Stimulated activated CD4-positive, alpha-beta T cell treated with anti-CD3 and anti-CD28 coated beads, TNF-alpha, amount 100 ng/mL, for 1 hour (primary cell): ENCODE measurements at places on chromosomes 2 and 18.

DNA sequence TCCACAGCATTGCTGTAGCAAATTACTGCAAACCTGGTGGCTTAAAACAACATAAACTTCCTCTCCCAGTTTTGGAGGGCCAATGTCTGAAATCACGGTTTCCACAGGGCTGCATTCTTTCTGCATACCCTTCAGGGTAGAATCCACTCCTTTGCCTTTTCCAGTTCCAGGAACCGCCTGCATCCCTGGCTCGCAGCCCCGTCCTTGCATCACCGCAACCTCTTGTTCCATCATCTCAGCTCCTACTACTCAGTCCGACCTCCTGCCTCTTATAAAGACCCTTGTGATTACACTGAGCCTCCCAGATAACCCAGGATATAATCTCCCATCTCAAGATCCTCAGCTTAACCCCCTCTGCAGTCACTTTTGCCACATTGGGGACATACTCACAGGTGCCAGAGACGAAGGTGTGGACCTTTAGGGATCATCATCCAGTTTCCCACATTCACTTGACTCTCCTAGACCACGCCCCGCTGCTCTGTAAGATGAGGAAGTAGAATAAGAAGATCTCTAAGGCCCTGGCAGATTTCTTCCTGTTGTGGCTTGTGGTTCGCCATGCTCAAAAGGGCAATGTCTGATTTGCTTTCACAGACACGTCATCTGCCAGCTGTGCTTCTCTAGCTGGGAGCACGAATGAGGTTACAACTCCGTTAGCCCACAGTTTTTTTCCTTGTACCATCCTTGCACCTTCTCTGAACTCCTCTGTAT is 103.6 kb upstream of the AGAP1 start:
- DNase-seq: no peak

- no peak for DNase-seq
These were observed 248.7 kb downstream of the TFCP2L1 start for GRCh38 chr2:121036226-121036692.

- DNase-seq: no peak
These were observed 777 bp downstream of the GALNT3 start for GRCh38 chr2:165793161-165793778.

DNA sequence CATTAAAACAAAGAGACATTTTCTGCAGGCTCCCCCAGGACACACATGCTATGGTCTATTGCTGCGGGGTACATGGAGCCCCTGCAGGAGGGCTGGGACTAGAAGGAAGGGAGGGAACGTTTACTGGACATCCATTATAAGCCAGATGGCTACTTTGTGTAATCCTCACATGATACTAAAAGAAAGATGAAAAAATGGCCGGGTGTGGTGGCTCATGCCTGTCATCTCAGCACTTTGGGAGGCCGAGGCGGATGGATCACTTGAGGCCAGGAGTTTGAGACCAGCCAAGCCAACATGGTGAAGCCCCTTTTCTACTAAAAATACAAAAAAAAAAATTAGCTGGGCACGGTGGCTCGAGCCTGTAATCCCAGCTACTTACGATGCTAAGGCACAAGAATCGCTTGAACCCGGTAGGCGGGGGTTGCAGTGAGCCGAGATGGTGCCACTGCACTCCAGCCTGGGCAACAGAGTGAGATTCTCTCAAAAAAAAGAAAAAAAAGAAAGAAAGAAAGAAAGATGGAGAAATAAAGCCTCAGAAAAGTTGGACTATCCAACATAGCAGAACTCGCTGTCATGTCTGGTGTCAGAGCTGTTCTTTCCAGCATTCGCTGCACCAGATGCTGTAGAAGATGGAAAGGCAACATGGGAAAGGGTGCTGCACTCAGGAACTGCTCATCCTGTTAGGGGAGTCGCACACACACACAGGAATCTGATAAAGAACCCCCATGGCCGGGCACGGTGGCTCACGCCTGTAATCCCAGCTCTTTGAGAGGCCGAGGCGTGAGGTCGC is 7.8 kb upstream of the MYCN start:
- DNase-seq: no peak

- no peak for DNase-seq
These were observed 1.4 kb downstream of the FRZB start for GRCh38 chr2:182864949-182865570.

DNA sequence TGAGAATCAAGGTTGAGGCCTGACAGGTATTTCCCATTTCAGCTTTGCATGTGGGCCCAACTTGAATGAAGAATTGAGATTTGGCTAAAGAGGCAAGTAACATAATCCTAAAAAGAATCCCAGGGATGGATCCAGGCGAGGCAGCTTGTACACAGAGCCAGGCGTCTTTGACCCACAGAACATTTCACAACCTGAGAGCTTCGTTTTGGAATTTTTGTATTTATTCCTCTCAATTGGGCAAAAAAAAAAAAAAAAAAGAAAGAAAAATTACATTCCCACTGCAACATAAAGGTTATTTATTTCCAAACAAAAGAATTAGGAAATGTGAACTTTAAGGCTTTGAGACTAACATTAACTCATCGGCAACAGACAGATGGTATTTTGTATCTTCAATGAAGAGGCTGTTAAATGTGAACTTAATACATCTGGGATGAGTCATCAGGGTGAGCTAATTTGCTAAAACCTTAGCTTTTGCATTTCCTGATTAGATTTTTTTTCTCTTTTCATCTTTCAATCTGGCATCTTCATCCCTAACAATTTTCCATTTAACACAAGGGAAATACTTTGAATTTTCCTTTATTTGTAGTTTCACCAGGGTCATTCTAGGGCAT is 478.5 kb upstream of the TNP1 start:
- no peak for DNase-seq

DNA sequence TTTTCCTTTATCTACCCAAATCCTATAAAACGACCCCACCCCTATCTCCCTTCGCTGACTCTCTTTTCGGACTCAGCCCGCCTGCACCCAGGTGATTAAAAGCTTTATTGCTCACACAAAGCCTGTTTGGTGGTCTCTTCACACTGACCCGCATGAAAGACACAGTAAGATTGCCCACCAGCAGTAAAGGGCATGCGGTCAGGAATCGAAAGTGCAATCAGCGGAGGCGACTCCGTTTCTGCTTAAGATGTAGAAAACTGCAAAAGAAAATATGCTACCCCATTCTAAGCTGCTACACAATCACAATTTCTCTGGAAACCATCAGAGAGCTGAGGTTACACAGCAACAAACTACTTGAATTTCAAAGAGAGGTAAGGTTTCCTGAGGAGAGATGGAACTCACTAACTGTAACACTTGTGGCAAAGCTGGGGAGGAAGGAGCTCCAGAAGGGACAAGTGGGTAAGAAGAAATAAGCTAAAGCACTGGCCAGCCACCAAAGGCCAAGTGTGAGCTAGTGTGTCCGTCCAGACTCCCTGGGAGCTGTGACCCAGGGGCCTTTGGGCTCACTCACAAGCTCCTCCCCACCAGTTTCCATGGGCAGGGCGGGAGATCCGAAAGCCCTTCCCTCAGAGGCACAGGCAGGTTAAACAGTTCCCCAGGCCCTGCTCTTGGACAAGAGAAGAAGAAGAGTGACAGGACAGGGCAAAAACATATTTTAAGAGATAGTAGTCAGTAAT is 72.8 kb upstream of the TGFA start:
- no peak for DNase-seq

GRCh38 chr2:8653485-8653884 is 28.4 kb upstream of the ID2 start:
- DNase-seq: no peak

- DNase-seq: no peak
These were observed 465.0 kb upstream of the SOX11 start for GRCh38 chr2:5227062-5227699.

GRCh38 chr18:58900015-58900649 is 35.5 kb downstream of the ZNF532 start:
- no peak for DNase-seq

- DNase-seq: no peak
These were observed 88.2 kb downstream of the CRACDL start for GRCh38 chr2:98847853-98848252.

GRCh38 chr2:236196366-236196765 is 28.2 kb upstream of the GBX2 start:
- no peak for DNase-seq

- DNase-seq: no peak
These were observed 21.4 kb downstream of the CELF4 start for GRCh38 chr18:37544217-37544616.

GRCh38 chr2:167489325-167489724 is 601.0 kb downstream of the XIRP2 start:
- DNase-seq: no peak

GRCh38 chr2:62472312-62472711 is 33.7 kb downstream of the TMEM17 start:
- DNase-seq: no peak

GRCh38 chr2:101698844-101699754 is 1.6 kb downstream of the MAP4K4 start:
- no peak for DNase-seq

- no peak for DNase-seq
These were observed 166.2 kb downstream of the ATAD2B start for GRCh38 chr2:23760736-23761135.

DNA sequence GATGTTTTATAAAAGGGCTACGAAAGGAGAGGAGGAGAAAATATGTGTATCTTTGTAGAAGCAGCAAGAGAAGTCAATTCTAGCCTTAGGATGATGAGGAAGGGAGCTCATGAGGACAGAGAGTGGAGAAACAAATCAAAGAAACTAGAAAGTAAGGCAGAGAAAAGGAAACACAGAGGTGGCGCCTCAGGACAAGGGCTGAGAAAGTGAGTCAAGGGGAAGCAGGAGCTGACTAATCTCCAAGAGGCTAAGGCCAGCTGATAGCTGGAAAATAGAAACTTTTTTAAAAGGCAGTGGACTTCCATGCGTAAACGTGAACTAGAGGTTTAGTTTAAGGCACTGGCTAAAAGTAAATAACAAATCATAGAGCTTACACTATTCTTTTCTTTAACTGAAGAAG is 173.3 kb downstream of the ANKRD44 start:
- DNase-seq: no peak

DNA sequence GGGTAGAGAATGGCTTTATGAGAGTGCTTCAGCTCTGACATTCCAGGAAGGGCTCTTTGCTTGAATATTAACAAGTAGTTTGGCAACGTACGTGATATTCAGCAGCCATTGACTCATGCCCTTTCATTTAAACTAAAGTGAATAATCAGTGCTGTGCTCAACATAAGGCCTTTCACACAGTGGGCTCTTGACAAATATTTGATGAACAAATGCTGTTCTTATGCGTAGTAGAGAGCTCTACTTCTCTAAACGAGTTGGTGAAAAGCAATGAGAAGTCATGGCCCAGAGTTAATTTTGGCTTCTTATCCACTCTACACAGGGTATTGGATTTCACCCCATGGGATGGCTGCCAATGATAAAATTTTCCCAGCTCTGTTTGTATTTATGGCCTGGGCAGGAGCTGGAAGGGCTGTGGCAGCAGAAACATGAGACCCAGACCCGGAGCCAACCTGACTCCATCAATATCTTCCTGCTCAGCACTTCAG is 338.9 kb downstream of the CCDC85A start:
- no peak for DNase-seq

GRCh38 chr2:168895771-168896170 is 5.3 kb upstream of the G6PC2 start:
- no peak for DNase-seq

- DNase-seq: no peak
These were observed 886.0 kb upstream of the CDH2 start for GRCh38 chr18:29062921-29063320.

DNA sequence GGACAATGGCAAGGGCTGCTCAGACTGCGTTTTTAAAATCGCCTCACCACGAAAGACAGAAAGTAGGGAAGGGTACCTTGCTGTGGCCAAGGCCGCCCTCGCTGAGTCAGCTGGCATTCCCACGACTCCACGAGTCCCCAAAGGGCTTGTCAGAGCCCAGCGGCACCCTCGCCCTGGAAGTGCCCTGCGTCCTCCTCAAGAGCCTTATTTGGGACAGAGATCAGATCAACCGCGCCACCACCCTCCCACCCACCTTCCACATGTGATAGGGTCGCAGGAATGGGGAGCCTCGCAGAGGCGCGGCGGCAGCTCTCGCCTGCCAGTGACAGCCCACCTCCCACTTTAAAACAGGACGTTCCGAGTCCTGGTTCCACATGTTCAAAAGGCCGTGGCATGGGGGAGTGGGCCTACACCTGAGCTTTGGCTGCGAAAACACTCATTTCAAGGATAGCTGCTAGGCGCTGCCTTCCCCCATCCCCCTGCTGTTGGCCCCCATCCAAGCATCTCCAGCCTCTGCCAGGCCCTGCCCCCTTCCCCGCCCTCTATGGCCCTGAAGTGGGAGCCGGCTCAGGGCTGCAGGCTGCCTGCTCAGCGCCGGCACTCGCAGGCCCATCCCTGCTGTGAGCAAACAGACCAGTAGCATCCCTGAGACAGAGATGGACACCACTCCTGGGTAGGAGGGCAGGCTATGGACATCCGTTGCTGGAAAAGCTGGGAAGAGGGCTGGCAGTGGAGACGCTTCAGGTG is 38.1 kb upstream of the ARHGEF4 start:
- no peak for DNase-seq

- no peak for DNase-seq
These were observed 146.6 kb downstream of the MAP4K4 start for GRCh38 chr2:101844055-101844635.

- DNase-seq: no peak
These were observed 179.7 kb downstream of the TWIST2 start for GRCh38 chr2:239027391-239028252.

DNA sequence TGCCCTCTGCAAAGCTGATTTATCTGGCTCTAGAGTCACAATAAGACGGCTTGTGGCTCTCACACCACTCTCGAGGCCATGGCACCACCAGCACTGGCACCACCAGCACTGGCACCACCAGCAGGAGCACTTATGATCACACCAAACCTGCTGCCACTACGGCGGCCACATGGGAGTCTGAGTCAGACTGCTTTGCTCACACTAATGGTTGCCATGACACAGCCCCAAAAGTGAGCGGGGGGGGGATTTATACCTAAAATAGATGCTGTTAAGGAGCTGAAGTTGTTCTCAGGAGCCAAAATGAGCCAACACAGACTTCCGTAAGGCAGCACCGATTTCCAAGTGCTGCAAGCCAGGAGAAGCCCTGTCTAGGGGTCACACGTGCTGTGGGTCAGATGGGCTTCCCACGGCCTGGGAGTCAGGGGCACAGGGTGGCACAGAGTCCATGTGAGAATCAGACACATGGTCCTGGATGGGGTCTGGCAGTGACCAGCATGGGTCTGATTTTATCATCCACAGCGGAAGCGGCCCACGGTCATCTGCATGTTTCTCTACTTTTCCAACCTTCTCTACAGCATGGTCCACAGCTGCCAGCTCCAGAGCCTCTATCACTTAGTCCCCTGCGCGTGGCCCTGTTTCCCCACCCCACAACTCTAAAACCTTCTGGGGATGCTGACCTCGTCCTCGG is 16.7 kb downstream of the DNMT3A start:
- DNase-seq: no peak
